Tibial nerve (tissue), 4 donors: ENCODE measurements at places on chromosomes 2 and 18. TPM values are rescaled to one million over a fixed set of nuclear protein-coding genes. Genes with fewer than 3 reads are reported as not detected.

Gene MERTK
- 26.9 TPM for total RNA-seq

- H3K4me3 ChIP-seq = no peak overlapping the region
- no peaks in the 10 kb centered on the region for H3K27me3 ChIP-seq
- H3K27ac ChIP-seq = no peak overlapping the region
- DNase-seq = peak; percentile 12
- H3K36me3 ChIP-seq = no peaks in the 10 kb centered on the region
- H3K4me1 ChIP-seq = no peaks in the 10 kb centered on the region
These were observed 32.1 kb upstream of the ZNF638 start for GRCh38 chr2:71299507-71299906.

DNA sequence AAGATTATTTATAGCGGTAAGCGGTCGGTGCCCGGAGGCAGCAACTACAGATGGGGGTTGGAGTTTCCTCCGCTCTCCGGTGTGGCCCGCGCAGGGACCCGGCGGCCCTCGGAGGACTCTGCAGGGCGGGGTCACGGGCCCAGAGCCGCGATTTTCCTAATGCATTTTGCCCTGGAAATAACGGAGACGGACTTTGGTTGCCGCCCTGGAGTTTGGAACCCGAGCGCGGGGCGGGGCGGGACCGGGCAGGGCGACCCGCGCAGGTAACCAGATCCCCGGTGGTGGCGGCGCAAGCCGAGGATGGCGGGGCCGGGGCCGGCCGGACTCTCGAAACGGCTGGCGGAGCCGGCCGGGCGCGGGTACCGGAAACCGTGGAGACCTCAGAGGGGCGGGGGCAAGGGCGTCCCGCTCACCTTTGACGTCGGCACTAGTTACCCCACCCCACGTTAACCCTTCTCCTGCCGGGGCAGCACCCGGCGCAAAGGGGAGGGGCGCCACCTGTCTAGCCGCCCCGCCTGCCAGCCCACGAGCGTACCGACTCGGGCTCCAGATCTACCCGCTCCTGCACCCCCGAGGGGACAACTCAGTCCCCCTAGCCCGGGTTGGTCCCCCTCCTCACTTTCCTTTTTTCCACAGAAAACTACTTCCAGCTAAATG is 2.9 kb downstream of the CYP26B1 start:
- peak overlapping the region; percentile 32 for H3K27ac ChIP-seq
- peak overlapping the region; percentile 31 for H3K4me3 ChIP-seq
- DNase-seq = peak; percentile 59
- peaks cover 2% of the 10 kb centered on the region for H3K27me3 ChIP-seq

GRCh38 chr2:111046670-111047069 is 74.0 kb upstream of the BCL2L11 start:
- no peaks in the 10 kb centered on the region for H3K4me1 ChIP-seq
- H3K4me3 ChIP-seq = no peak overlapping the region
- H3K27ac ChIP-seq = no peak overlapping the region
- no peaks in the 10 kb centered on the region for H3K36me3 ChIP-seq

DNA sequence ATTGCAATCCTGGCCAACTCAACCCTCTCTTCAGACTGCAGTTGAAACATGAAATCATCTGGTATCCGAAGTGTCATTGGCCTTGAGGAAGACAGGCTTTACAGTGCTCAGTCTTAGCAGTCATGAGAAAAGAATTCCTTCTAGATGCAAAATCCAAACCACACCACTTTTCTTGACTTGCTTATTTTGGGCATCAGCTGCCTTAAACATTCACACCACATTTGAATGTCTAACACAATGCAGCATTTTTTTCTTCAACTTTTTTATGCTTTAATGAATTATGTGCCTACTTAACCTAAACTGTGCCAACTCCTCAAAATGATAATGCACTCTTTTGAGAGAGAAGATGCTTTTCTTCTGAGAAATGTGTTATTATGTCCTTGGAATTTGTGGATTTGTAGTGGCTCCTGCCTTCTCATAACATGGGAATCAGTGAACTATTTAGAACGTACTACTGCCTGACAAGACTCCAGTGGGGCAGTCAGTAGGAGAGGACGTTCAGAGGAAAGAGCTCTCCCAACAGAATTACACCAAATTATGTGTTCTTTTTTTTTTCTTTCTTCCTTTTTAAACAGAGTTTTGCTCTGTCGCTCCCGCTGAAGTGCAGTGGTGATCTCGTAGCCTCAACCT is 3.2 kb upstream of the FAM98A start:
- no peaks in the 10 kb centered on the region for H3K36me3 ChIP-seq
- DNase-seq = no peak
- H3K4me1 ChIP-seq = peaks cover 9% of the 10 kb centered on the region

GRCh38 chr2:224613543-224614286 is 28.6 kb upstream of the CUL3 start:
- no peak for DNase-seq
- no peaks in the 10 kb centered on the region for H3K27me3 ChIP-seq
- no peaks in the 10 kb centered on the region for H3K36me3 ChIP-seq
- H3K27ac ChIP-seq = no peak overlapping the region
- H3K4me3 ChIP-seq = no peak overlapping the region
- H3K4me1 ChIP-seq = no peaks in the 10 kb centered on the region

- no peak for DNase-seq
- no peak overlapping the region for H3K4me3 ChIP-seq
- no peak overlapping the region for H3K27ac ChIP-seq
These were observed 24.6 kb downstream of the AFTPH start for GRCh38 chr2:64548761-64549160.

GRCh38 chr18:43574974-43575373 is 297.7 kb upstream of the SYT4 start:
- H3K4me1 ChIP-seq = no peaks in the 10 kb centered on the region
- no peak overlapping the region for H3K27ac ChIP-seq
- H3K36me3 ChIP-seq = no peaks in the 10 kb centered on the region
- no peak overlapping the region for H3K4me3 ChIP-seq
- no peak for DNase-seq
- H3K27me3 ChIP-seq = no peaks in the 10 kb centered on the region

DNA sequence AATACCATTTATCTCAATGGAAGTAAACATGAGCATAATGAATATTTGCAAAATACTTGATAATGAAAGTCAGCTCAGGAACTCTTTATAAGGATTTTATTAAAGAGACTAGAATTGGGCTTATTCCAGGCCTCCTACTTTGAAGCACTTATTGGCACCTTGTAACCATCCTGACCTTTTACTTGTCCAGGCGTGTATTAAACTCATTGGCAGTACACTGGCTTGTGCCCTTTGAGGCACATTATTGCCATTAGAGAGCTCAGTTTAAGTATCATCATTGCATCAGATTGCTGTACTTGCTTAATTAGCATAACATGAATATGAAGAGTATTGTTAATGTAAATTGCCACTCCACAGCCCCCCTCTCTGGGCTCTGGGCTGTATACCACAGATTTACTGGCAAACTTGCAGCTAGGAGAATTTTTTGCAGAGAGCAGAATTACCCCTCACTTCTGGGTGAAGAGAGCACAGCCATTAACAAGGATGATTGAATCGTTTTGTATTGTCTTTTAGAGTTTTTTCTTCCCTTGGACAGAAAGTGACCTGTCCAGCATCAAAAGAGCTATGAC is 72.5 kb downstream of the XIRP2 start:
- no peaks in the 10 kb centered on the region for H3K36me3 ChIP-seq
- no peaks in the 10 kb centered on the region for H3K4me1 ChIP-seq
- no peak for DNase-seq
- no peaks in the 10 kb centered on the region for H3K27me3 ChIP-seq
- no peak overlapping the region for H3K4me3 ChIP-seq
- no peak overlapping the region for H3K27ac ChIP-seq

DNA sequence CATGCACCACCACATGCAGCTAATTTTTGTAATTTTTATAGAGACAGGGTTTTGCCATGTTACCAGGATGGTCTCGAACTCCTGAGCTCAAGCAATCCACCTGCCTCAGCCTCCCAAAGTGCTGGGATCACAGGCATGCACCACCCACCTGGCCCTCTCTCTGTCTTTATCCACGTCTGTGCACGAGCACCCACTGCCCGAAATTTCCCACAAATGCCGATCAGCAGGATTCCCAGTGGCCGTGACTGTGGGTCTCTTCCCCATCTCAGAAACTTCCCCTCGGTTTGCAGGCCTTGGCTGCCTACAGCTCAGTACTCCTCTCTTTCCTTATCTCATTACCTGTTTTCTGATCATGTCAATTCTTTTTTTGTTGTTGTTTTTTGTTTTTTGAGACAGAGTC is 217.3 kb downstream of the TTC32 start:
- DNase-seq = no peak
- no peaks in the 10 kb centered on the region for H3K4me1 ChIP-seq
- H3K27ac ChIP-seq = no peak overlapping the region
- no peaks in the 10 kb centered on the region for H3K36me3 ChIP-seq
